ENCODE measurements at places on chromosomes 3 and 15.

- DNase-seq = peak; percentile 40
These were observed 228.2 kb downstream of the TCF12 start for GRCh38 chr15:57146506-57147201.

GRCh38 chr15:100899601-100900000 is 19.6 kb upstream of the LRRK1 start:
- DNase-seq = no peak

DNA sequence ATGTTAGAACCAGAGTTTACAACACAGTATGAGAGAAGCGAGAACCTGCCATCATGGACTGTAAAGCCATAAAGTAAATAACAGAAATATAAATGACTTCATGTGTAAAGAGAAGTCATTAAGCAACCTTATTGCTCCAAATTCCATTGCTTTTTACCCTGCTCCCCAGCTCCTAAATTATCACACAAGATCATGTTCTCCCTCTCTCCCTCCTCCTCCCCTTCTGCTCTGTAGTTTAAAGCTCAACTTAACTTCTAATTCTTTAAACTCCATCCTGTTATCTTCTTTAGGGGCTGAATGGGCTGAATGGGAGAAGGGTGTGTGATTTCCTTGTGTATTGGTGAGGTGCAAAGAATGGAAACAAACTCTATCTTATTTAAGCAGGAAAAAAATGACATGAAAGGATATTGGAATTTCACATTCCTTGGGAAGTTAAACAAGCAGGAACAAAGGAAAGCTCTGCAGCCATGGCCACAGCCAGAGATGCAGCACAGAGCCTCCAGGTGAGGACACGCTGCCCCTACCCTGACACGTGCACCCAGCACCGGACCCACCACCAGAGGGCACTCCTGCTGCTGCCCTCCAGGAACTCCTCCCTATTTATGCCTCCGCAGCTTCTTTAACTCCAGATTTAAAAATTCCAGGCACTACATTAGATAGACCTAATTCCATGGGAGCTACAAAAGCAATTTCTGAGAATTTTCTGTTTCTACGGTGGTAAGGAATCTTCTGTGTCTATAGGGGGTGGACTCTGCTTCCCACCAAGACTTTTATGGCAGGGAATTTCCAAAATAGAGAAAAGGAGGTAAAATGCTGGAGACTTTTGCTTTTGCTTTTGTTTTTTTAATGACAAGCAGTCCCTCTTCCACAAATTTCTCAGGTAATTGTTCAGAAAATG is 76.9 kb upstream of the ABI3BP start:
- peak; percentile 48 for DNase-seq

GRCh38 chr3:183008800-183009199 is 28.5 kb upstream of the DCUN1D1 start:
- no peak for DNase-seq

GRCh38 chr15:89104172-89104564 is 15.9 kb downstream of the ABHD2 start:
- no peak for DNase-seq
